ENCODE measurements at places on chromosomes 7 and 10.
A peak's percentile ranks its signal among the peaks of the same experiment; 100 is the strongest.

- DNase-seq = no peak
Measured at GRCh38 chr10:4147245-4147644, 362.2 kb upstream of the KLF6 start.

GRCh38 chr7:75048435-75049379, 24.9 kb downstream of the RCC1L start:
- DNase-seq = no peak

DNA sequence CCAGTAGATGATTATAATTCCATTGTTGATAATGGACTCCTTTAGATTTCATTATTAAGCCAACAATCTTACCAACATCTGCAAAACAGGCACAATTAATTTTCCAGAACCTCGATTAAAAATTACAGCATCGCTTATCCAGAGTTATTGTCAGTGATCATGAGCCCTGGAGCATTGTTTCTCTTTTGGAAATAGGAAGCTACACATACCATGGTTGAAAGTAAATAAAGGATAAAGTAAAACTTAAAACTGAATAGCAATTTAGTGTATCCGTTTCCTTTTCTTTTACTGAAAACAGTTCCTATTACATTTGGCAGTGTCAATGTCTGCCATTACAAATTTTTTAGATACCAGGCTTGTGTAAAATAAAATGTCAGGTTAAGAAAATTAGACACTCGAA, 9.9 kb upstream of the HOXA2 start:
- DNase-seq = no peak

- DNase-seq = no peak
Measured at GRCh38 chr7:111210996-111211395, 120.1 kb downstream of the LRRN3 start.

- DNase-seq = no peak
Measured at GRCh38 chr10:14670551-14671240, 104.0 kb downstream of the FAM107B start.

- DNase-seq = peak; percentile 33
Measured at GRCh38 chr10:93826355-93826754, 67.4 kb upstream of the SLC35G1 start.

GRCh38 chr7:7972922-7973594, 4.5 kb downstream of the GLCCI1 start:
- DNase-seq = no peak

DNA sequence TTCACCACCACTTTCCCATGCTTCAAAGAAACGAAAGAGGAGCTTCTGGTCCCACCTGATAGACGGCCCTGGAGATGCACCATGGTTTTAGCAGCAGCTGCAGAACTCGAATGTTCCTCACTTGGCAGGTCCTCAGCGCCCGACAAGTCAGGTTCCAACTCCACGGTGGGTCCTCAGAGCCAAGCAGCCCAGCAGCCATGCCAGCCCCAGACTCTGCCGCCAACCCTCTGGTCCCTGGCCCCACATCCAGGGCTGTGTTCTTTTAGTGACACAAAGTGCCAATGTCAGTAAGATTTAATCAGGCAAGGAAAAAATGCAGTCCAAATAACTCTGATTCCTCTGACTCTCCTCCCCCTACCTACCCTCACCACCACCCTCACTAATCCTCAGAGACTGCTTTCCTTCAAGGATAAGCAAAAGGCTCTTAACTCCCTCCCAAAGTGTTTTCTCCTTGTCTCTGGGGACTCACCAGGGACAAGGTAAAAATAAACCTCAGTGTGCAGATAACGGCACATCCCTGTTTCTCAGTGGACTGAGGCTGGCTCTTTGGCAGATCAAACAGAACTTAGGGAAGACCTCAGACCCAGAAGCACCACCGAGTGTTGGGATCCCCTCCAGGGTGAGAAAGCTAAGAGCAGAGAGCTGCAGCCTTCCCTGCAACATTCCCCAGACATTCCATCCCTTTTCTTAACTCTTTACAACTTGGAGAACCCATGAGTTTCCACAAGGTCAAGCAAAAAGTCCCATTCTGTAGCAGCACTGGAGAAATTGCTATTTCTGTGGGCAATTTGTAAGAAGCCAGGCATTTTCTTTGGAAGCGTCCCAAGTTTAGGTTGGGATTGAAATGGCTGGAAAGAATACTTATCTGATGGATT, 358.9 kb downstream of the FRMD4A start:
- DNase-seq = no peak

DNA sequence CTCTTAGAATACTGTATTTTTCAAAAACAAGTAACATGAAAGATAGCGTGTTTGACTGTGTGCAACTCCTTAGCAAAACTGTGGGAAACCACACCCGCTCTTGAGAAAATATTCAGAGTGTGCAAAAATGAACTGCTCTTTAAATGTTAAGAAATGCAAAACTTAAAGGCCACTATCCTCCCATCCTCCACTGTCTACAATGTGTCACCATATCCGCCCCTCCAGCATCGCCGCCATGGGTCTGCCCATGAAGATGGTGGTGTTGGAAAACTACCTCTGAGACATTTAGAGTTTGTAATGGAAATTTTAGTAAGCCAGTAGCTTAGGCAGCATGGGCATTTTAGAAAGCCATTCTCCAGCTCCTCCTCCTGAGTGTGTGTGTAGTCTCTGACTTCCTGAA, 20.1 kb upstream of the NMT2 start:
- no peak for DNase-seq

- DNase-seq = no peak
Measured at GRCh38 chr10:120266022-120266421, 191.0 kb upstream of the PLPP4 start.

GRCh38 chr10:323651-324293, 188.5 kb downstream of the ZMYND11 start:
- DNase-seq = peak; percentile 98

GRCh38 chr7:152925412-152926147, 166.0 kb downstream of the ACTR3B start:
- no peak for DNase-seq

GRCh38 chr10:97723001-97723400, 9.5 kb downstream of the MARVELD1 start:
- DNase-seq = no peak

DNA sequence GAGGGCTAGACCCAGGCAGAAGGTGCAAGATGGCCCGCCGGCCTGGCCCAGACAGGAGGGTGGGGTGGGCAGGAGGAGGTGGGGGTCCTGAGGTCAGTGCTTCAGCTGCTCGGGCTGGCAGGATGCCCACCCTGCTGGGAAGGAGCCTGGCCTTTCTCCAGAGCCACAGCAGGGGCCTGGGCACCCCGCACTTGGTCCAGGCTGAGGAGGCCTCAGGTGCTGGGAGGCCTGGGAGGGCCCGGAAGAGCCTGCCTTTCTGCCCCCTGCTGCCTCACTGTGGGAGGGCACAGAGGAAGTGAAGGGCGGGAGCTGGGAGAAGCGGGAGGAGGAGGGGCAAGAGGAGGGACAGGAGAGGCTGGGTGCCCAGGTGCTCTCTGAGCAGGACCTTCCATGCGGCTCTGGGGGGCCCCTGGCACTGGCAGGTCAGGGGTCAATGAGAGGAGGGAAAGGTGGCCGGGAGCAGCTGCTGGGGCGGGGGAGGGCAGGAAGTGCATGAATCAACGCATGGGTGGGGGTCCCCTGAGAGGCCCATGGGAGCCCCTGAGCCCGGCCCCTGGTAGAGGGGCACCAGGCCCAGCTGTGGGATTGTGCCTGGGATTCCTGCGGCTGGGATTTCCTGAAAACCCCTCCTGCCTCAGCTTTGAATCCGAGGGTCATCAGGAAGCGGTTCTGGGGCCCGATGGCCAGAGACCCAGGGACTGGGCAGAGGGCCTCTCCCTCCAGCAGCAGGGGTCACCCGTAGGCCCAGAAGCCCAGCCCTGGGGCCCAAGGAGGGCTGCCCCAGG, 49.9 kb downstream of the PWWP2B start:
- peak; percentile 89 for DNase-seq

All from Kasumi-1 (cell line).